ENCODE measurements at places on chromosomes 2 and 18.

- no peak for DNase-seq
Observed at GRCh38 chr2:72561621-72562318, 264.1 kb downstream of the EXOC6B start.

DNA sequence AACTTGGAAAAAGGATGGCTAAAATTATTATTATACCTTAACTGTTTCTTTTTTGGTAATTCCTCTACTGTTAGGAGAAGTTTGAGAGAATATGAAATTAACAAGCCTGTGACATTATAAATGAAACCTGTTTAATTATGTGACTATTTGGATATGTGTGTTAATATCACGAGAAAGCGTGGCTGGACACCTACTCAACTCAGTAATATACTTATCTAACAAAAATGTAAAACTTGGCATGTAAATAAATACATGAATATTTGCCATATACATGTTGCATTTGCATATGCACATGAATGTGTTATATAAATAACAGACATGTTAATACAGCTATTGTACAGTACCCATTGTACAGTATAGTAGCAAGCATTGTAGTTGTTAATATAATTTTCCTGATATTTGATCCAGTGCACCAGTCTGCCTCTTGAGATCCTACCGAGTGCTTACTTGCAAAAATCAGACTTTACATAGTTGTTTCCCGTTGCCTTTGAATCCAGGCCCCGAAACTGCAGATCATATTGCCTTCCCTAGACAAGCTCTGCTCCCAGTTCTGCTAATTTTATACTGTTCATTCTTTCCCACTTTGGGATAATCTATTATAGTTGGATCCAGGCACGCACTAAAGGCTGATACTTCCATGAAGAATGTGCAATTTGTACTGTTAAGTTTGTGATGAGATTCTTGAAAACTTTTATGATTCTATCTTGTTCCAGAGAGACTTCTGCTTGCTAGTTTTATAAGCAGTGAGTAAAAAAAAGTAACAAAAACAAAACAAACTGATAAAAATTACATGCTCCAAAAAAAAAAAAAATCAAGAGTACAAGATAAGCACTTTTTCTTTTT lies 395.6 kb downstream of the ARHGAP15 start:
- DNase-seq, result no peak

- DNase-seq, result no peak
Observed at GRCh38 chr2:28588292-28588670, 92.4 kb downstream of the PLB1 start.

GRCh38 chr2:3839476-3839875 lies 136.1 kb downstream of the DCDC2C start:
- no peak for DNase-seq

GRCh38 chr2:143433251-143433650 lies 304.0 kb downstream of the ARHGAP15 start:
- DNase-seq, result no peak

GRCh38 chr2:179604598-179604997 lies 256.8 kb downstream of the ZNF385B start:
- DNase-seq, result no peak

DNA sequence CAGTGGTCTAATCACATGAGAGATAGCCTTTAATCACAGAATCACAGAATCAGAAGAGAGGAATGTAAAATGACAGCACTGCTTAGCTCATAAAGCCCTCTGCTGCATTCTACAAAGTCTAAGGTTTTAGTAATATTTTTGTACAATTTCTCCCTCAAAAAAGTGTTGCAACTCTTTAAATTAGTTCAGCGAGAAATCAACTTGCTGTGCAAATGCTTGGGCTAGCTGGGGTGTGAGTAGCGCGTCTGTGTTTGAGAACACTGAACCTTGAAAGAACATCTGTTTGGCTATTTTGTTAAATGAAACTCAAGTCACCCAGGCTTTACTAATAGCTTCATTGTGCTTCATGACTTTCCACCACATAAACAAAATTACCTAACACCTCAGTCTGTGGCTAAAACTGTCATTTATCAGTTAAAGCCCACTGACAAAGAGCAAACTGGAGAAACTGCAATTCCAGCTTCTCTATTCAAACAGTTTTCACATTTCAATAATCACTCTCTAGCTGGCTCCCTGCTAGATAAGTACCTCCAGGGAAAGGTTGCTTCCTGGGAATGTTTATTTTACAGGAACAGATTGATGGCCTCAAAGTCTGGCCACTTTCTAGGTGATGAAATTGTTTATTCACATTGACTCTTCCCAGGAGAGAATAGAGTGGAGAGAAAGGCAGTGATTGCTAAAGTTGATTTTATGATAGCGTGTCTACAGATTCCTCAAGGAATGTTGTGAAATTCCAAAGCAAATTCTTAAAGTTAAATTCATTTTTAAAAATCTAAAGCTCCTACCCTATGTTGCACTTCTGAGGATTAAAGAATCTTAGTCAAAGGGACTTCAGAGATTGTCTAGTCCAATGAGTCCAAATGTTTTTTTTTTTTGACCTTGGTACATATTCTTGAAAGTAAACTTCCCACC lies 36.0 kb upstream of the STAT1 start:
- DNase-seq, result no peak

GRCh38 chr18:58336605-58337004 lies 292.3 kb downstream of the ALPK2 start:
- DNase-seq, result no peak

DNA sequence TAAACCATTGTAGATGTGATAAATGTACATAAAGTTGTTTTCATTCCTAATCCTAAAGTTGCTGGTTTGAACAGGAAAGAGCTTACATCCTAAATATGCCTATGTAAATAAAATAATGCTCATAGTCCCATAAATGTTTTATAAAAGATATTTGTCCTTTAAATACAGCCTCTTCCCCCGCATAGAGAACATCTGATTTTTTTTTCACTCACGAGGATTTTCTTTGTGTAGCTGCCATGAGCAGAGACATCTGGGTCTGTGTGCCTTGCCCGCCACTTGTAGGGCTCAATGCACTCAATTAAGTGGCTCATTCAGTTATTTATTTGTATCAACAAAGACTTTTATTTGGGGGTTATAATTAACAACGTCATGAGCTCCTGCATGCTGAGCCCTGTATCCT lies 72.8 kb downstream of the SOWAHC start:
- DNase-seq, result no peak

DNA sequence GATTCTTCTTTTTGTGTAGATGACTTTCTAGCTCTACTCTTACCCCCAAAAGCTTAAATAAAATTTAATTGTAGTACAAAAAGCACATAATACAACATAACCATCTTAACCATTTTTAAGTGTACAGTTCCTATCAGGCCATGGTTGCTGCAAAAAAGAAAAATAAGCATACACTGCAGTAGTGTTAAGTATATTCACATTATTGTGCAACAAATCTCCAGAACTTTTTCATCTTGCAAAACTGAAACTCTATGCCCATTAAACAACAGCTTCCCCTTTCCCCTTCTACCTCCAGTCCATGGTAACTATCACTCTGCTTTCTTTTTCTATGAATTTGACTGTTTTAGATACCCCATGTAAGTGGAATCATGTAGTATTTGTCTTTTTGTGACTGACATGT lies 18.1 kb downstream of the PPM1B start:
- DNase-seq, result no peak

DNA sequence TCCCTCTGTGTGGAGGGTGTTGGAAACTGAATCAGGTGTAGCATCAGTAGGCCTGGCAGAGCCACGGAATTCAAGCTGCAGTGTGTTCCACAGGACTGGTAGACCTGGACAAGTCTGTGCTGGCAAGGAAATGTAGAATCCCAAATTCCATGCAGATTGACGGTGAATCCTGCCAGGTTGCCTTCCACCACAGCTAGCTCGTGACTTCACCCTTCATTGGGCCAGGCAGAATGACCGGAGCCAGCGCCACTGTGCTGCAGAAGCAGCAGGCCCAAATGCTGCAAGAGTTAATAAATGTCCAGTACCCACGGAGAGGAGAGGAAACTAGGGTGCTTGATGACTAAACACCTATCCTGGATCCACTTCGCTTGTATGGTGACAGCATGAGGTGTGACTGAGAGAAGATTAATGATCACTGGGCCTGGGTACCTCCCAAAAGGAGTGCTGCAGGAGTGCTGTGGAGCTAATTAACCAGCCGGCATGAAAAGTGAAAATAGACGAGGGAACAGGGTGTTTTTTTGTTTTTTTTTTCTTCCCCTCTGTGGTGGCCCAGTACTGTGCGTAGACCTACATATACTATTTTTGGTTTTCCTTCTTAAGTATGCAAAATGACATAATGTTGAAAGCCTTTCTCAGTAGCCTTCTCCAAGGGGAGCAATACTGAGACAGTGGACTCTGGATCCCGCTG lies 122.2 kb downstream of the TANC1 start:
- no peak for DNase-seq

GRCh38 chr2:155643056-155643775 lies 689.3 kb downstream of the NR4A2 start:
- no peak for DNase-seq

DNA sequence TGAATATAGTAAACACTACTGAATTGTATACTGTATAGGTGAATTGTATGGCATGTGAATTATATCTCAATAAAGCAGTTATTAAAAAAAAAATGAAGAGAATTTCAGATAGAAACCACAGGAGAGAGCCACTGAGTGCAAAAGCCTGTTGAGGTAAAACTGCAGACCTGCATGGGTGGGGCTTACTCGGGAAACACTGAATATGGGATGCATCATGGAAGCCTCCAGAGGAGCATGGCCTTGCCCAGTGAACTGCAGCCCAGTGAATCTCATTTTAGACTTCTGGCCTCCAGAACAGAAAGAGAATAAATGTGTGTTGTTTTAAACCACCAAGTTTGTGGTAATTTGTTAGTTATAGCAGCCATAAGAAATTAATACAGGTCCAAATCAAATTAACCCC lies 15.7 kb downstream of the GPATCH11 start:
- no peak for DNase-seq

- DNase-seq, result no peak
Observed at GRCh38 chr2:73205611-73206010, 3.2 kb downstream of the NOTO start.

- peak; percentile 13 for DNase-seq
Observed at GRCh38 chr2:202831242-202832220, 40.0 kb downstream of the ICA1L start.

DNA sequence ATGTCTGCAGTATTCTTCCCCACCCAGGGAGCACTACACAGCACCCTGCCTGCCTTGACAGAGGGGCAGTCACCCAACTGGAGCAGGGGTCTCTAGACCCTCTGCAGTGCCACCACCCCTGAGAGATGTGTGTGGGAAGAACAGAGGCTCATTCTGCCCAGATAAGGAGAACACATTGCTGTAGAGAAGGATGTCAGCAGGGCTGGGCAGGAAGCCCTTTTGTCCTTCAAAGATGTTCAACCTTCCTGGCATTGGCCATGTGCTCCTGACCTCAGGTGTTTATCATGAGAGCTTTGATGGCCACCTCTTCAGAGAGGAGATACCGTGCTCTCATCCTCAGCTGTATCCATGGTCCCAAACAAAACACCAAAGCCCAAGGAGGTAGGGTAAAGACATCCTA lies 4.6 kb upstream of the TEX51 start:
- no peak for DNase-seq

GRCh38 chr2:84302513-84303412 lies 156.3 kb downstream of the SUCLG1 start:
- peak; percentile 58 for DNase-seq

DNA sequence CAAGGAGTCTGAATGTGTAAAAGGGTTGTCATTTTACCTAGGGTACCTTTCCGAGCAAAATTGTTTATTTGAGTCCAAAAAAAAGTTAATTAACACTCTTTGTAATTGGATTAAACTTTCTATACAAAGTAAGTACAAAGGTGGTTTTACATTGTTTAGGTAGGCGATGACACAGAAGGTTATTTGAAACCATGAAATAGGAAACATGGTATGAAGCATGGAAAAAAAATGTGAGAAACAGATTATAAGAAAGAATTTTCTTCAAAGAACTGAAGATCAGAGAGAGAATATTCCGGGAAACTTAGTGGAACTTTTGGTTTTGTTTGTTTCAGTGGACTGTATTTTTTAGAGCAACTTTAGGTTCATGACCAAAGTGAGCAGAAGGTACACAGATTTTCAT lies 32.7 kb downstream of the CARF start:
- DNase-seq, result no peak

DNA sequence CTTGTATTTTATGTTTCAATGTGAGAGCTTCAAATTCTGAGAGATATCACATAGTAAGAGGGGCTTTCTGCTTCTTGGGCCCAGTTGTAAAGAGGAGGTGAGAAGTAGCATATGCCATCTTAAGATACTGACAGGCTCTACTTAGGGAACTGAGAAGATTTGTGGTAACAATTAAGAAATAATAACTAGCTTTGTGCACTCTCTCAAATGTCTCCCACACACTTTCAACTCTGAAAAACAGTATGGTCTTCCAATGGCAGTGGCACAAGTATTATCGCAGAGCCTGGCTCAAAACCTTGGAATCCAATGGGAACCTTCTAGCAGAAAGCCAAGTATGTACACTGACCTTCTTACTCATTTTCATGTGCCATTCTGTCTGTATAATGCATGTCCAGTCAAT lies 80.3 kb upstream of the FAM237A start:
- DNase-seq, result no peak

- DNase-seq, result no peak
Observed at GRCh38 chr2:234913208-234913626, 38.6 kb upstream of the SH3BP4 start.

DNA sequence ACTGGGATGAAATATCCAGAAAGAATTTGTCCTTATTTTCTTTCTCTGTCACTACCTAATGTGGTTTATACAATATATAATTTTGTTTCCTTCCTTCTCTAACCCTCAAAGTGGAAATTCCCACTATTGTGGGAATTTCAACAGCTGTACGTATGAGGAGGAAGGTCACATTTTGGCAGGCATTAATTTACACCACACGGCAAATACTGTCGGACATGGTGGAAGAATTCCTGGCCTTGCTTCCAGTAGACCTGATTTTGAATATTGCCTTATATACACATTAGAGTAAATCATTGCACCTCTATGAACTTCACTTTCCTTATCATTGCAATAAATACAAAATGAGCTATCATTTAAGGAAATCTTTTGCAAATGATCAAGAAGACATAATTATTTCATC lies 358.1 kb upstream of the ETAA1 start:
- DNase-seq, result no peak

DNA sequence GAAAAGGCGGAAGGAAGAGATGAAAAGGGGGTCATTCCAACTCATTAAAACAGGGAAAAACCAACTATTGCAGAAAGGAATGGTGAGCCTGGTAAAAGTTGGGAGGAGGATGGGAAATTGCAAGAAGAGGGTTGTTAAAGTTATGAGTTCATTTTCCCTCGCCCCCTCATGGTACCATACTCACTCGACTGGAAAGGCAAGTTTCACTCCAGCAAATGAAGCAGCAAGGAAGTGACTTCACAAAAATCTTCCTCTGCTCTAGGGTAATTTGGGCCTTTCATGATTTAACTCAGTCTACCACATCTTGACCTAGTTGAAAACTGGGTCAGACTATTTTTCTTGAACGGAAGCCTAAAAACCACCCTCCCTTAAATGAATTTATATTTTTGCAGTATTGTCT lies 22.8 kb upstream of the DAW1 start:
- no peak for DNase-seq

DNA sequence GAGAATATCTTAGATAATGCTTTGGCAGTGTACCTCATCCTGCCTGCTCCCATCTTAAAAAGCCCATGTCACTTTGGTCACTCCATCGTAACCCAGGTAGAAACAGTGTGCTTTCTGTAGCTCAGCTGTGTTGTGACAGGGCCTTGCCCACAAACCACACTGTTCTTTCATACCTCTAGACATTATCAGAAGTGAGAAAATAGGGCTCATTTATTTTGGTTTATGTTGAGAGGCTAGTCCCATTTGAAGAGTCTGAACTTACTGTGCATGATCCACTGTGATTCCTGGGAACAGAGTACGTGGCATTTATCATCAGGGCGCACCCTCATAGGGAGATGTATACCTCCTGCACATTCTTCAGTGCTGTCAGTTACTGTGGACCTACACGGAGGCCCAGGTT lies 69.7 kb downstream of the FEZ2 start:
- no peak for DNase-seq

Data from germinal center (tissue), 1 donor.